ENCODE measurements at places on chromosomes 16 and 17.

DNA sequence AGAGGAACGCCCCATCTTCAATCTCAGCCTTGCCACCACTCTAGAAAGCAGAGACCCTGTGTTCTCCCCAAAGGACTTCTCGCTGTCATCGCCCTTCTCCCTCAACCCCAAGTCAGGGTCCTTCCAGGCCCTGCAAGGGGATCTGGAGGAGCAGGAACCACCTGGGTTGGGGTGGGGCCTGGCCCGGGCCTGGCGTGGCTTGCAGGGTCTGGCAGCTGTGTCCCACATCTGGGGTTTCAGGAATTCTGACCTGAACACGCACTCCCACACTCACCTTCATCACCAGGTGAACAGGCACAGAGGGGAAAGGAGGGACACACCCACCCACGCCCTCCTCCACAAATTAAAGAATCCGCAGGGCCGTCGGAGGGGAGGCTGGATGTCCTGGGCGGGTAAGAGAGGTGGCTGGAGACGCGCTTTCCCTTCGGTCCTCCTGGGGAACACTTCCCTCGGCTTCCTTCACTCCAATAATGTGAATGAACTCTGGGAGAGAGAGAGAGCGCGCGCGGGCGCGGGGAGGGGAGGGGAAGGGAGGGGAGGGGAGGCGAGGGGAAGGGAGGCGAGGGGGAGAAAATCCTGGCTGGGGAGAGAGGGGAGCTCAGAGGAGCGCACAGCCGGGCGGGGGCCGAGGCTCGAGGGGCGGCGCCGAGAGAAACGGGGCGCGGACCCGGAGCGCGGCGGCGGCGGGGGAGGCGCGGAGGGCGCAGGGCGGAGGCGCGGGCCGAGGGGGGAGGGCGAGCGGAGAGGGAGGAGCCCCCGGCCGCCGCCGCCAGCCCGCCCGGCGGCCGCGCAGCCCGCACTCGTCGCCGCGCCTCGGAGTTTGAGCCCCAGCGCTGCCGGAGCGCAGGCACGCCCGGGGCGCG lies at the start of gene CACNG4:
Gene CACNG4, plus strand, starts transcription at position 799 of the 863 bp plus-strand sequence. CDS start 205 bp downstream, outside the sequence.
- peak; percentile 78 for DNase-seq

DNA sequence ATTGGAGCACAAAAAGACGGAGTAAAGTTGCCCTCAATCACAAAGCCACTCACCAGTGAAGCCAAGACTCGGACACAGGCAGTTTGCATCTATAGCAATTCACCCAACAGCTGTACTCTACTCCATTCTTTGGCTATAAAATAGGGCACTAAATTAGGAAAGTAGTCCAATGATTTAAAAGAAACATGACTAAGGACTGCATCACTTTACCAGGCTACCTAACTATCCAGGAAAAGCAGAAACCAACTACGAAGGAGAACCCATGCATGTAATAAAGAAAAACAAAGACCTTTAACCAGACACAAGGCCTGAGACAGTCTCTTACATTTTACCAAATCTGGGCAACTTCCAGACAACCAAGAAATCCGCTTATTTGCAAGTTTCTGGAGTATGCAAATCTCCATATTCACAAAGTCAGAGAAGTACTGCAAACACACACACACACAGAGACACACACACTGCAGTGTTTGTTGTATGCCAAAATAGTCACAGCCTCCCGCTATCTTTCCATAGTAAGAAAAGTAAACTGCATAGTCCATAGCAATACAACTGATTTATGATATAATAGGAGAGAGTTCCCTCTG lies 59.8 kb downstream of the CDH11 start:
- no peak for DNase-seq

GRCh38 chr17:5819921-5820685 lies 235.8 kb upstream of the NLRP1 start:
- no peak for DNase-seq

DNA sequence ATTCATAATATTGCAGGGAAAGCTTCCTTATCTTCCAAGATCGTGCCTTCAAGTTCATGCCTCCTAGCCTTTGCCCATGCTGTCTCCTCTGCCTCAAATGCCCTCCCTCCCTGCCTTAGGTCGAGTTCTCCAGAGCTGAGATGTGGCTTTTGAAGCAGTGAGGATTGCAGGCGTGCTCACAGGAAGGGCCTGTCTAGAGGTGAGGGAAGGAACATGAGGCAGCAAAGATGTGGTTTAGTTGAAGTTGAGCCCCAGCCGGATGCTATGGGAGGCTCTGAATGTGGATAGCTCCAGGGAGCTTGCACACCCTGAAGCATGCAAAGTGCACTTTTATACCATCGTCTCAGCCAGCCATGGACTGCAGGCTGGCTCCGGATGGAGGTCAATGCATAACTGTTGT lies 754.6 kb upstream of the EEF2KMT start:
- DNase-seq = no peak

- no peak for DNase-seq
Measured at GRCh38 chr16:19430345-19430744, 12.7 kb downstream of the TMC5 start.

DNA sequence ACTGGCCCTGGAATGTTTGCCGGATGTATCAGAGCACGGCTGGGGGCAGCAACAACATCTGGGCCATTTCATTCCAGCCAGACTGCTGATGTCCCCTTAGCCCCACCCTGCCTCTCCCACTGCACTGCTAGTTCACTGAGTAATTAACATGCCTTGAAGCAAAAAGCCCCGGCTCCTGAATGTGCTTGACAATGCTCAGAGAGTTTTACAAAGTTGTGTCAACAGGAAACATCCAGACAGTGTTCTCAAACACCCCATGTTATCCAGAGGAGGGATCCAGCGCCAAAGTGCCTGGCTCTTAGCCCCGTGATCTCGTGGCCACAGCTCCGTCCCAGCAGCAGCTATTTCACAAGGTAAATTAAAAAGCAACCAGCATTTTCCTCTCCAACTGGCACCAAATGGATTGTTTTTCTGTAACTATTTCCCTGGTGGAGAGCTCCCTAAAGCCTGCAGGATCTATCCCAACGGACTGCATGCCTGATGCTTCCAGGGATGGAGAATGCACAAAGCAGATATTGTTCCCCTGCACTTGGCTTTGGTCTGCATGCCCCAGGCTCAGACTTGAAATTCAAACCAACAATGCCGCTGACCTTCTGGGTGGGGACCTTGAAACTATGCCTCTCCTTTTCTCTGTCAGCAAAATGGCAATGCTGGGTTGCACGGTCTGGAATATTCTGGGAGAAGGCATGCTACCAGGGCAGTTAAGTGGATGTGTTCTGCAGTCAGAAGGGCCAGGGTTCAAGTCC lies 115.6 kb upstream of the CDH5 start:
- peak; percentile 89 for DNase-seq

DNA sequence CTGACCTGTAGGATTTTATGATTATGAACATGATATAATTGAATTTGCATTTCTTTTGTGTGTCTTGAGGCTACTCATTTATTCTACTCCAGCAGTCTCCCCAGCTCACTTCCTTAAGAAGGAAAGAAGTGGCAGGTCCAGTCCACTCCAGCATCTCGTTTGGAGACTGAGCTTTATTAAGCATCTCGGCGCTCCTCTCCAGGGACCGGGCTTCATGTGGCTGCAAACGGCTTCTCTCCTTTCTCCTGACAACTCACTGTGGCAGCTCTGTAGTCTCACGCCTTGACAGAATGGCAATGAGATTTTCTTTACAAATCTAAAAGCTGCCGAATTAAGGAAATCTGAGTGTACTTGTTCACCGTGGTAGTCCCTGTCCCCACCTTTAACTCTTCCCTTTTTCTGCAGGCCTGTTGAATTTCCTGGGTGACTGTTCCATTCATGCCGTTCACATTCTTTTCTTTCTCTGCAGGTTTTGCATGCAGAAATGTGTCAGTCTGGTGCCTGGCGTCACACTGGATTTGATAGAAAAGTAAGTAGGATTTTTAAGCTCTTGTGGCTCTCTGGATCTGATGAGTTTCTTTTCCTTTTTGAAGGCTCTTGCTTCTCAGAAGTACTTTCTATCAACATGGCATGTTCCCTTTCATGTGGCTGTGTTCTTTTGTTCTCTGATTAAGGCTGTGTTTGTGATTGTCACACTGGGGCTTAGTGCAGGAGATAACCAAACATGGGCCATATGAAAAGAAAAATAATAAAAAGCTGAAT lies 200.5 kb upstream of the CHMP6 start:
- no peak for DNase-seq

GRCh38 chr16:23236983-23237382 lies 54.4 kb downstream of the SCNN1G start:
- DNase-seq = no peak

GRCh38 chr17:81524039-81524864 lies 3.9 kb upstream of the FSCN2 start:
- no peak for DNase-seq

- DNase-seq = peak; percentile 42
Measured at GRCh38 chr17:39625198-39625785, 1.5 kb upstream of the PPP1R1B start.

DNA sequence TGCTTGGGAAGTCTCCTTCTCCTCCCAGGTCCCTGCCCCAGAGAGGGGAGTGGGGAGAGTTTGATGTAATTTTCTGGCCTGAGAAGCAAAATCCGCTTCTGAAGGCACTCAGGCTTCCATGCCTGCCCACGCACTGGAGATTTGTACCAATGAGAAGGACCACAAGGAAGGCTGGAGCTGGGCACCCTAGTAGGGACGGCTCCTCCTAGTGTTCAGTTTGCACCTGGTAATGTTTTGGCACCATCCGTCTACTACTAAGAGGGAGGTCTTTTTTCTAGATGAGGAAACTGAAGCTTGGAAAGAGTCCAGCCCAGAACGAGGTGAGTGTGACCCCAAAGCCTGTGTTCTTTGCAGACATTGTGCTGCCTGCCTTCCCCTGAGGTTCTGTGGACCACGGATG lies 83.6 kb upstream of the NLRP1 start:
- DNase-seq = no peak
